ENCODE measurements at places on chromosomes 16 and 17.

- DNase-seq, result no peak
These were observed 29.6 kb downstream of the C17orf100 start for GRCh38 chr17:6681176-6681575.

- DNase-seq, result no peak
These were observed 9.3 kb upstream of the SKAP1 start for GRCh38 chr17:48439110-48439850.

DNA sequence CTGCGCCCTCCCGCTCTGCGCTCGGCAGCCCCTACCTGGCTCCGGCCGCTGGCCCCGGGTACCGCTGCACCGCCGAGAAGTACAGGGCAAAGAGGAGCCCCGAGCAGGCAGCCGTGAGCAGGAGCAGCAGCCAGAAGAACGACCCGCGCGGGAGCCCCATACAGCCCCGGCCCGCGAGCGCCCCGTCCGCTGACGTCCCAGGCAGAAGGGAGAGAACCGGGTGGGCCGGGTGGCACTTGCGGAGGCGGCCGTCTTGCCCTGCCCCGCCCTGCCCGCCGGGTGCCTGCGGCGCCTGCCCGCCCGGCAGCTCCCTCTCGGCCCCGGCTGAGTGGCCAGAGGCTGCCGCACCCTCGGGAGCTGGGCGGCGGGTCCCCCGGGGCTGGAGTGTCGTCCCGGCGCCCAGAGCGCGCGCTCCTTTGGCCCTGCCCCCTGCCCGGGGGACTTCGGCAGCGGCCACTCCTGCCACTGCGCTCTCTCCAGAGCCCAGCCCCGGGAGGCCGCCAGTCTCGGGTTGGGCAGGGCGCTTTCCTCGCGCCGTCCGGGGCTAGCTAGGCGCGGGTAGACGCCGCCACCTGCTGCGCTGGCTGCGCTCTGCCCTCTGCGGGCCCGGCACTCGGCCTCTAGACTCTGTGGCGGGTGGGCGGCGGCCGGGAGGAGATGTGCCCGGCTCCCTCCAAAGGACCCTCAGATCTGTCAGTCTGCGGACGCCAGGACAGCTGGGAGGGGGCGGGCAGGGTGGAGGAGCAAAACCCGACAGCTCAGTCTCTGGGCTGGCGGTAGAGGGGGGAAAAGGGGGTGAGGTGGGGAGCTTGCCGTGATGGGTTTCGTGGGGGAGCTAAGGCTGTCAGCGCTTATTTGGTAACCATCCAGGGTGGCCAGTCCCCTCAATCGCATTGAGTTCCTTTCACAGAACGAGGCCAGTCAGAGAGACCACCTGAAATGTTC lies at the start of gene ST6GALNAC2:
ST6GALNAC2 (minus strand) TSS at position 212 of the 945 bp plus-strand sequence; CDS start at position 160, 52 bp downstream.
- DNase-seq, result peak; percentile 49

- peak; percentile 64 for DNase-seq
These were observed 21.6 kb downstream of the CTU2 start for GRCh38 chr16:88727871-88728270.

DNA sequence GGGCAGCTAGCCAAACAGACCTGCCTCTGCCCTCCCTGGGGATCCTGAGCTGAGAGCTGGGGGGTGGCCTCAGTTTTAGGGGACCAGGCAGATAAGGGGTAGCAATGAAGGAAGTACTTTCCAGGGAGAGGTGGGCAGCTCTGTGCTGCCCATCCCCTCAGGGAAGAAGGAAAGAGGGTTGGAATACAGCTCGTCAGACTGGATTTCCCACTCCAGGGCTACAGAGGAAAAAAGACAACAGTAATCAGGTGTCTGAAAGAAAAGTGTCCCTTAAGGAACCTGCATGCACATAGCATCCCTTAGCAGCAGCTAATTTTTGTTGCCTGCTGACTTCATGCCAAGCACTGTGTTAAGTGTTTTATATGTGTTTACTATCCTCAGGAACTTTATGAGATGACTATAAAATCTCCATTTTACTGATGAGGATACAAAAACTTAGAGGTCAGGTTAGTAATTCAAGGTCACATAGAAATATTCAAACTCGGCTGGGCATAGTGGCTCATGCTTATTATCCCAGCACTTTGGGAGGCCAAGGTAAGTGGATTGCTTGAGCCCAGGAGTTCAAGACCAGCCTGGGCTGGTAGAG lies 3.2 kb upstream of the MRPL58 start:
- DNase-seq, result no peak

DNA sequence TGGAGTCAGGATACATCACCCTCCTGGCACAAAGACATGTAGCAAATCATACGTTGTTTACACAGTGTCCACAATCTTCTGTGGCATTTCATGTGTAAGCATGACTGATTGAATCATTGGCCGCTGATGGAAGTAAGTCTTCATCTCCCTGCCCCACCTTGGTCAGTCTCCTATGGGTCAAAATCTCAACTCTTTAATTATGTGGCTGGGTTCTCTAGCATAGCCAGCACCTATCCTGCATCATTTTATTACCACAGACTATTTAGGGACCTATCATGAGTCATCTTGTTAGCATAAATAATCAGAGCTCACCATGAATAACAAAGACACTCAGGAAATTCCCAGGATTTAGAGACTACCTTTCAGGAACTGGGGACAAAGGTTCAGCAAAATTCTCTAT lies 15.9 kb downstream of the TANC2 start:
- no peak for DNase-seq
